ENCODE measurements at places on chromosomes 1 and 21. TPM values are rescaled to one million over a fixed set of nuclear protein-coding genes. Genes with fewer than 3 reads are reported as not detected.

DNA sequence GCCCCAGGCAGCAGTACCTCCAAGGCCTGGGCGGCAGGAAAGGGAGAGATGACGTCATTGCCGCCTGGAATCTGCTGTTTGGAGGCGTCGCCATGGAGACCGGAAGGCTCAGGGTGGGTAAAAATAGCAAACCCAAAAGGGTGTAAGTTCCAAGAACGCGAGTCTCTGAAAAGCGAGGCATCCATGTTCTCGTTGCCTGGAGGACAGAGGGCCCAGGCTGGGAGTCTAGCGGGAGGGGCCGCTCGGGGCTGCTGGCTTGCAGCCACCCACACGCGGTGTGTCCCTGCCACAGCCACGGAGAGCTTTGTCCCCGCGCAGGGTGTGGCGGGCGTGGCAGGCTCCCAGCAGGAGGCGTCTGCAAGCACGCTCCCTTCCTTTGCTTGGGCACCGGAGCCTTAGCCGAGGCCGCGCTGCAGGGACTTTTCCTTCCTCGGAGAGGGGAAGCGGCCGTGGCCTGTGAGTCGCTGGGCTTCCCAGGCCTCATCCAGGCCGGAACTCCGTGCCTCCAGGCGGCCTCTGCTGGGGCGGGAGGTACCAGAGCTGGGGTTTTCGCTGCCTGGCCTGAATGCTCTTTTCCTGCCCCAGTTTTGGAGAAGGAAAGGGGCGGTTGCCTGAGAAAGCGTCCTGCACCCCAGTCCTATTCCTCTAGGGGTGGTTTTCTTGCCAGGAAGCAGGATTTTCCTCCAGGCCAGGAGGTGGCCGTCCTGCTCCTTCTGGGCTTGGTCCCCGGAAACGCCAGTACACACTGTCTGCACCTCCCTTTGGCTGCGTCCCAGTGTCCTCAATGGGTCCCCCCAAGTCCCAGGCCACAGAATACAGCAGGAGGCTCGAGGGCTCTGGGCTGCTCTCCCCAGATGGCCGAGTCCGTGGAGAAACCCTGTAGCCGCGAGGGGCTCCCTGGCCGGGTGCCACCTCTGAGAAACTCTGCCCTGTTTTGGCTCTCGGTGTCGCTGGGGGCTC lies 15.3 kb upstream of the SKI start:
- DNase-seq = peak; percentile 77

DNA sequence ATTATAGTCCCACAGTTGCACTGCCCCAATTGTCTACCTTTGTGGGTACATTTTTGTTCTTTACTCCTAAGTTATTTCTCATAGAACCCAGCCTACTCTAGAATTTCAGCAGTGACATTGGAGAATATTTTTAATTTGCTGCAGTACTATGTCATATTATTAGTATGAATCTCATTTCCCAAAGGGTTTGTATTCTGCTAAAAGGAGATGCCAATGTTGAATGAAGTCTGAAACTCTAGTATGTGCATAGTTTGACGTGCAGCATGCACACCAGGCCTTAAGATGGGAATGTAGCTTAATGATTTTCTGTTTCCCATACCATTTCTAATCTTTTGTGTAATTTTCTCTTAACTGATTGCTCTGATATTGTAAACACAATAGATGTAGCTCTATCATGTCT lies 10.5 kb upstream of the C1orf105 start:
- DNase-seq = no peak

DNA sequence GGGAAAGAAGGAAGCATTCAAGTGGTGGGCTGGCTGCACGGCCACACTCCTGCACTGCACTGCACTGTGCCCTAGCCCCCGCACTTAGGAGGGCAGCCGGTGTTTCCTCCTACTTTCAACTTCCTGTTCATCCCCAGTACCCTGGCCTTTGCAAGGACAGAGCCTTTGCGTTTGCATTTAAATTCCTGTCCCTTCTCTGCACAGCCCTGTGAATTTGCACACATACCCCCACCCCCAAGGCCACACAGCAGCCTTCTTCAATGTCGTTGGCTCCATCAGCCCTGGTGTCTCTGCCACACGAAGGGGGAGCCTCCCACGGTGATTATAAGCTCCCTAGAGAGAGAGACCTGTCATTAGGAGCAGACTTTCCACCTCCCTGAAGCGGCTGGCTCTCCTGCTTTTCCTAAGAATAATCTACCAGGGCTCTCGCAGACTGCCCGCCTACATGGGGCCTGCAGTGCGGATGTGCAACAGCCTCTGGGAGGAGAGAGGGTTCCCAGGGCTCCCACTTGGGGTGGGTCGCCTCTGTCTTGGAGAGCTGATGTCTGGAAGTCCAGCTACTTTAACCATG lies 13.2 kb upstream of the SLC45A3 start:
- no peak for DNase-seq

GRCh38 chr1:209675565-209676154 lies 448 bp downstream of the G0S2 start:
- DNase-seq = no peak

DNA sequence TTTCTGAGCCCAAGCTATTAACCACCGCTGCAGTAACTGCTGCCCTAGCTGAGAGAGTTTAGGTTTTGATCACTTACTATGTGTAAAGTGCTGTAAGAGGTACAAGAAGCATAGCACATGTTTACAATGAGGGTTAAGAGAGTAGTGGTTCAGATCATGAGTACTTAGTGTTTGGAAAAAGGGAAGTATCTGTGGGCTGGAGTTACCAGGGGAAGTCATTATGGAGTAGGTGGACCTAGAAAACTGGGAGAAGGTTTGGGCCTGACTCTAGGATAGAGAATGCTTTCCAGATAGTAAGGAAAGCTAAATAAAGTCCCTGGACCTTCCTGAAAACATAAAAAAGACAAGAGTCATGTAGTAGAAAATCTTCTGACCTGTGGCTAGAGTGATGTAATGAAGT lies 149.6 kb upstream of the PLXNA2 start:
- DNase-seq = no peak

DNA sequence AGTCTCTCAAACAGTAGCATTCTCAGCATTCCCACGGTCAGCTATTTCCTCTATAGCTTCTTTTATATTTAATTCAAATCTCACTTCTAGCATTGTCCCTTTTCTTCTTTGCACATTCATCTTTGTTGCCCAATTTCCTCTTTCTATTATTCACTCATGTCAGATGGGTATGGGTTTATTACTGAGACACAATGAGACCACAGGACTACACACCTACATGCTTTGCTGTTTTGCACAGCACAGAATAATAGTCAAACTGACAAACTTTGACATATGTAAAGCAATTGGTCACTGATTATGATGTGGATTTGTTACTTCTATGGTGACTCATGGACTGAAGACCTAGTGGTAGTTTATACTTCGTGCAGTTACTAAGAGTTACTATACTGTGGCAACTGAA lies 5.8 kb upstream of the CD1C start:
- no peak for DNase-seq

DNA sequence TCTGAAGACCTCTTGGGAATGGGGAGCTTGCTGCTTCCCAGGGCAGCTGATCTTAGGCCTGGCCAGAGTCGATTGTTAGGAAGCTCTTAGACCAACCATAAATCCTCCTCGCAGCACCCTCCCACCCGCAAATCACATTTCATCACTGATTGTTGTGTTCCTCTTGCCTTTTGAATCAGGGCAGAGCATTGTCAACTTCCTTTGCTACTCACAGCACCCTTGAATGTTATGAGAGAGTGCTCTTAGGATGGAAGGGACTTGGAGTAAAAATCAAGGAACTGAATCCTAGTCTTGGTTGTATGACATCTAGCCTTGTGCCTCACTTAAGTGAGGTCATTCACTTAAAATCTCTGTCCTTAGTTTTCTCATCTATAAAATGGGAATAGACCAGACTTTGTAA lies 3.0 kb downstream of the VASH2 start:
- DNase-seq = no peak

DNA sequence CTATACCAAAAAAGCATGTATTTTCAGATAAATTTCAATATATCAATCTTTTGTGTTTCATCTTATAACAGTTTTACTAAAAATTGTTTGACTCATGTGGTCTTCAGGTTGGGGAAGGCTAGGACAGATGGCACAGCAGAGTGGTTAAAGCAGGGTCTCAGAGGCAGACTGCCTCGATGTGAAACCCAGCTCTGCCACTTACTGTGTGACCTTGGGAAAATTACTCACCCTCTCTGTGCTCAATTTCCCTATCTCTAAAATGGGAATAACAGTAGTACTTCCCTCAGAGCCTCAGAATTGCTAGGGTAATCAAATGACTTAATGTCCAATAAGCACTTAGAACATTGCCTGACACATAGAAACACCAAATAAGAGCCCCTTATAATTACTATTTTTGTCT lies 262.1 kb upstream of the FMN2 start:
- DNase-seq = no peak

GRCh38 chr1:66980745-66981367 lies 56.1 kb downstream of the MIER1 start:
- DNase-seq = peak; percentile 35

GRCh38 chr1:167477986-167478385 lies 40.3 kb downstream of the CD247 start:
- no peak for DNase-seq

- no peak for DNase-seq
Measured at GRCh38 chr1:66455446-66455845, 78.5 kb upstream of the SGIP1 start.

DNA sequence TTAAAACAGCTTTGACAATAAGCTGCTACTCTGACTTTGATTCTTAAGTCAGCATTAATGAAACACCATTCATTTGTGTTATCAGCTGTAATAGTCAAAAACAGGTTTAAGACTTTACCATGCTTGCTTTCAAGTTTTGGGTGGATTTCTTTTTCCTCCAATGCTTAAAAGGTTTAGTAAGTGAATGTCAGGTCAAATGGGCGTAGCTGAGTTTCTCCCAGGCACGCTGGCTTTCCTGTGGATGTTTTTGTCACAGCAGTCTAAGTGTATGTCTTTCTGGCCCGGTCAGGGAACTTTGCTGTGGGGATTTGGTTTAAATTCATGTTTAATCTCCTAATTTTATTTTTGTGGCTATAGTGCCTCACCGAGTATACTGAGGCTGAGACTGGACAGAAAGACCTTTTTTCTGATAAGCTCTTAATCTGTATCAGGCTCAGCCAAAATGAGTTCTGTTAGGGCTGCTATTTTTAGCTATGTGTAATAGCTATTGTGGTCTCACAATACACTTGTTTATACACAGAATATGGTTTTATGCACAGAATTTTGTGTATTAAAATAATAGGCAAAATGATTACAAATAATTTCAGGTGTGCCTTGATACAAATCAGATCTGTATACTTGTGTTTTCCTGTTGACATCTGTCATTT lies 292.8 kb downstream of the DISC1 start:
- DNase-seq = no peak

DNA sequence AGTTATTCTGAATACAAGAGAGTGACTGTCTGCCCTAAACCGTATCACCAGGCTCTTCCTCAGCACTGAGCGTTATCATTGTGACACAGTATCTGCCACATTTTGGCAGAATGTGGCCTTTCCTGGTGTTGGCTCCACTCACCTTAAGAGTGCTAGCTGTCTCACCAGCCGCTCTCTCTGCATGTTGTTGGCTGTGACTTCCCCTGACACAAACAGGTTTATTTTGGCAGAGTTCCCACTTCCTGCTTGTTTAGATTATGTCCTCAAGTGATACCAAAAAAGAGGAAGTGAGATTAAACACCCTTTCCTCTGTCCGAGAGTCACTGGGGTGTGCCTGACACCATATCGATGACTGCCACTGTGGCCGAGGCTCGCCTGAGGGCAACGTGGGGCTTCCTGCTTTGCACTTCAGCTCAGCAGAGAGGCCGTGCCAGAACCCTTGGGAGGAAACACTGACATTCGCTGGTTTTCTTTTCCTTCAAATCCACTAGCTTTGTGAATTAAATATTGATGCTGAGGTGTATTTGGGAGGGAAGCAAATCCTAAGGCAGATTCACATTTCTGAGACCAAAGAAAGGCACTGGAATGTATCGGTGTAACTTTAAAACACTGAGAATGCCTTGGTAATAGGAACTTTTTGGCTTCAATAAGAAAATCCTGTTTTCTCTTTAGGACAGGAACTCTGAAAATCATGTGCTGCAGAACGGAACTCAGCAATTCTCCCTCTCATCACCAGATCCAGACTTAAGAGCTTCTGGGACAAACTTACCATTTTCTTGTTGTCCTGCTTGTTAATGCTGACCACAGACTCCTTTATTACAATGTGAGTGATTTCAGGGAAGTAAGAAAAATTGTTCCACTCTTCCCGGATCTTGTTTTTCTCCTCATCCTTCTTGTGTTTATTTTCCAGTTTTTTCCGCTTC lies 102.1 kb downstream of the JAK1 start:
- no peak for DNase-seq

GRCh38 chr1:70785287-70785686 lies 262.3 kb downstream of the PTGER3 start:
- DNase-seq = no peak

GRCh38 chr1:153190373-153190772 lies 12.9 kb upstream of the LELP1 start:
- DNase-seq = peak; percentile 35

GRCh38 chr1:216700779-216701178 lies 22.4 kb downstream of the ESRRG start:
- DNase-seq = no peak

DNA sequence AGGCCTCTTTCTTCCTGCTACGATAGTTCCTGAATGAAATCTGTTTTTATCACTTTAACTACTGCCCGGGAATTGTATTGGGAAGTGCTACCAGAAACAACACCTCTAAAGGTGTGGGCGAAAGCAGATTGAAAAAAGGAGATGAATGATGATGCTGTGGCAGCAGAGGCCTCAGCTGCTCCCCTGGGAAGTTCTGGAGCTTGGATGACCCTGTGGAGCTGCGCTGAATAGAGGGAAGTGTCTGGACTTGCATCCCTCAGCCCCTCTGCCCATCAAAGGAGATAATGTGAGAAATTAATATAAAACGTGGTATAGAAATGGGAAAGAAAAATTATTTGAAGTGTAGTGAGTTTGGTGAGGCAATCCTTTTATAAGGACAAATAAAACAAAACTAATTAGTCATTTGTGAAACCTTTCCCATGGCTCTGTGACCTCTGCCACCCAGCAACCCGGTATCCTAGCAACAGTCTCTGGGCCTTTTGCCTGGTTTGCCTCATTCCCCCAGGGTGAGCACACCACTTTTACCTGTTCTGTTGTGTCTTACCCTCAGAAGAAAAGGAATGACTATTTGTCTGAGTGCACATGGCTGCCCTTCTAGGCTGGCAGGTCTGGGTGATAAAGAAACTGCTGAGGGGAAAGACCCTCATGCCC lies 21.3 kb downstream of the OVAAL start:
- DNase-seq = peak; percentile 93

GRCh38 chr1:207313131-207313530 lies 8.3 kb upstream of the CD55 start:
- no peak for DNase-seq

DNA sequence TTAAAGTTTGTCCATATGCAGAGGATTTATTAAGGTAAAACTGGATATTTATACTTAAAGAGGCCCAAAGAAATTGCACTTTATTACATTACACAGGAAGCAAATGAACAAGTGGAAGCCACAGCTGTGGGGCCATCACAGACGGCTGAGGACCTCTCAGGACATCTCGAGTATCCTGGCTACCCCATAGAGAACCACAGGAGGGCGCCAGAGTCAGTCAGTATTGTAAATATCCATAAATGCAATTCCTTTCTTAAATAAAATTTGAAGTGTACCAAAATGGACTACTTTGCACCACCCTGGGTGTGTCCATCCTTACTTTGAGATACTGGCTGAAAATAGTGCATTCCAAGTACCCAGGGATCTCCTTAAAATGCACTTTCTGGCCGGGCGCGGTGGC lies 257.2 kb downstream of the MRPL39 start:
- no peak for DNase-seq

GRCh38 chr21:31340514-31340913 lies 3.5 kb downstream of the TIAM1 start:
- no peak for DNase-seq

Gene SPRR2F
- not detected for polyA plus RNA-seq

Gene S100A7
- polyA plus RNA-seq = 1.1 TPM

Gene OR2G6
- polyA plus RNA-seq = not detected

Gene CSF3R
- not detected for polyA plus RNA-seq

Gene TRIM46
- 2.0 TPM for polyA plus RNA-seq

Gene PRRX1
- 0.18 TPM for polyA plus RNA-seq

Gene RPL22
- 166 TPM for polyA plus RNA-seq

Data from mammary epithelial cell (primary cell).